ENCODE measurements at places on chromosomes 12 and 14. TPM values are rescaled to one million over a fixed set of nuclear protein-coding genes. Genes with fewer than 3 reads are reported as not detected.

C14orf180 gene
- total RNA-seq, result not detected

GRCh38 chr12:9745199-9745598 lies 12.3 kb upstream of the CLECL1 start:
- DNase-seq, result no peak

- no peak for DNase-seq
Measured at GRCh38 chr12:58378028-58378427, 436.7 kb downstream of the ATP23 start.

PPFIA2 gene
- not detected for total RNA-seq

DNA sequence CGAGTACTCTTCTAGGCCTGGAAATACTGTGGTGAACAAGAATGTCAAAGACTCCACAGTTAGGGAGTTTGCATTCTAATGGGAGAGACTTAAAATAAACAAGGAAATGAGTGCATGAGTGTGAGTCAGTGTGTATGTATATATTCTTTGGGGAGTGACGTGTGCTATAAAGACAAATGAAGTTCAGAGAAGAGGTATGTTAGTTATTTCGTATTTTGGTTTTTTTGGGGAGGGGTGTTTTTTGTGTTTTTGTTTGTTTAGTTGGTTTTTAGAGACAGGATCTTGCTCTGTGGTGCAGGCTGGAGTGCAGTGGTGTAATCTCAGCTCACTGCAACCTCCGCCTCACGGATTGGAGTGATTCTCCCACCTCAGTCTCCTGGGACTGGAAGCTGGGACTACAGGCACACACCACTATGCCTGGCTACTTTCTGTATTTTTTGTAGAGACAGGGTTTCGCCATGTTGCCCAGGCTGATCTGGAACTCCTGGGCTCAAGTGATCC lies 74.3 kb downstream of the SRGAP1 start:
- DNase-seq, result no peak

DNA sequence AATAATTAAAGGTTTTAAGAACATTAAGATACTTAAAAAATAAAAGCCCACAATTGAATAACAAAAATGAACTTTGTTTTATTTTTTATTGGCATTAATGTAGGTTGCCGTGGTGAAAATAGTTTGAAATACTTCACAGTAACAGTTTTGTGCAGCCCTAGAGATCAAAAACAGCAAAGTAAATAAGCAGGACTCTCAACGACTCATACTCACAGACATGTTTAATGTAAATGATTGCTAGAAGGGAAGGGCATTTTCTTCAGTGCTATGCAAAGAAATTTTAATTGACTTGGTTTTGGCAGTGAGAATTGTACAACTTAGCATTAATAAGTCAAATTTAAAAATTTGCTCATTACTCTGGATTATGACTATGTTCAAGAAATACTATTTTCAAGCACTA lies 16.0 kb downstream of the TRMT5 start:
- DNase-seq, result no peak

Data from activated T-helper 2 cell treated with anti-CD3 and anti-CD28 coated beads, Interferon-gamma antibody, Interleukin-2, Interleukin-4, amounts not matched to agents 10 μg/mL and 5 μg/mL and 100 μg/mL, durations not matched to agents 14 hours and 24 hours and 36 hours (primary cell).